ENCODE measurements at places on chromosomes 2 and 18.

- no peak for DNase-seq
Measured at GRCh38 chr2:100161945-100162620, 19.7 kb upstream of the AFF3 start.

DNA sequence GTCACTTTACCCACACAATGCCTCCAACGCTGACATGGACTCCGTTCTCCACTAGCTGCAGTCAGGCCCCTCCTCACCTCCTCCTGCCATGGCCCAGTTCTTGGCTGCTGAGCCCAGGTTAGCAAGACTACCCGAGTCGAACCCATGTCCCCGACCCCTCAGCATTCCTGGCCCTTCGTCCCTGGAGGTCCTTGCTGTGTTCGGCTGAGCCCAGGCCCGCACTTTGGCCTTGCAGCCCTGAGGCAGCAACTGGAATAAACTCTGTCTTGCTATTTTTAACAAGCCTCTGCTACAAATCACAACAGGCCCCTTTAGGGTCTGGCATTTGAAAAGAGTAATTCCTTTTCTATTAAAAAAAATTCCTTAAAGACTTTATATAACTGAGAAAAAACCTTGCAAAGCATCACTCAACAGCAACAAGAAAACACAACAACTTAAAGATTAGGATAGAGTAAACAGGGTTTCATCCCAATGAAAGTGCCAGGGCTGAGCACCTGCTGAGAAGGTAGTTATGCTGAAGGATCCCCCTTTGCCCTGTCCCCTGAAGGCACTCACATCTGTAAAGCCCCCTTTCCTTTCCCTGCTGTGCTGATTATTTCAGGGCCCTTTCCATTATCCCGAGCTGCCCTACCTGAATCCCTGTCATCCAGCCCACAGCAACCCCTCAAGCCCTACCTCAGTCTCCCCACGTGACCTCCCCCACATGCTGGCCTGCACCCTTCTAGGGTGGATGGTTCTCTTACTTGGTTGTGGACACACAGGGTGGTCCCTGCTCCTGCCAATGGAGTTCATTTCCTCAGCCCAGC, 120.0 kb upstream of the SNTG2 start:
- no peak for DNase-seq

DNA sequence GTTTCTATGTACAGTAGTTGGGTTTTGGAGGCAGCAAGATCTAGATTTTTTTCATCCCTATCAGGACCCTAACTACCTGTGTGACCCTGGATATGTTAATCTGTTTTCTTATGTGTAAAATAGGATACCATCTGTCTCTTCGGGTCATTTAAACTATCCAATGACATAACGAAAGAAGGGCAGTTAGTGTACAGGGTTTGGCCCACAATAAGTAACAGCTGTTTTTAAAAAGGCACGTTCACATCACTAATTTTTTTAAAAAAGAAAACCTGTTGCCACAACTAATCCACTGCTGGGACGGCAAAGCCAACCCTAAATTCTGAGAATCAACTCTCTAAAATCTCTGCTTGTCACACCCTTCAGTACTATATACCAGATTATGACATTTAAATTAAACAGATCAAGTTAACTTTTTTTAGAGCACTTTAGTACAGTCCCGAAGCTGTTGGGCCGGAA, 869 bp downstream of the USP40 start:
- DNase-seq, result no peak

DNA sequence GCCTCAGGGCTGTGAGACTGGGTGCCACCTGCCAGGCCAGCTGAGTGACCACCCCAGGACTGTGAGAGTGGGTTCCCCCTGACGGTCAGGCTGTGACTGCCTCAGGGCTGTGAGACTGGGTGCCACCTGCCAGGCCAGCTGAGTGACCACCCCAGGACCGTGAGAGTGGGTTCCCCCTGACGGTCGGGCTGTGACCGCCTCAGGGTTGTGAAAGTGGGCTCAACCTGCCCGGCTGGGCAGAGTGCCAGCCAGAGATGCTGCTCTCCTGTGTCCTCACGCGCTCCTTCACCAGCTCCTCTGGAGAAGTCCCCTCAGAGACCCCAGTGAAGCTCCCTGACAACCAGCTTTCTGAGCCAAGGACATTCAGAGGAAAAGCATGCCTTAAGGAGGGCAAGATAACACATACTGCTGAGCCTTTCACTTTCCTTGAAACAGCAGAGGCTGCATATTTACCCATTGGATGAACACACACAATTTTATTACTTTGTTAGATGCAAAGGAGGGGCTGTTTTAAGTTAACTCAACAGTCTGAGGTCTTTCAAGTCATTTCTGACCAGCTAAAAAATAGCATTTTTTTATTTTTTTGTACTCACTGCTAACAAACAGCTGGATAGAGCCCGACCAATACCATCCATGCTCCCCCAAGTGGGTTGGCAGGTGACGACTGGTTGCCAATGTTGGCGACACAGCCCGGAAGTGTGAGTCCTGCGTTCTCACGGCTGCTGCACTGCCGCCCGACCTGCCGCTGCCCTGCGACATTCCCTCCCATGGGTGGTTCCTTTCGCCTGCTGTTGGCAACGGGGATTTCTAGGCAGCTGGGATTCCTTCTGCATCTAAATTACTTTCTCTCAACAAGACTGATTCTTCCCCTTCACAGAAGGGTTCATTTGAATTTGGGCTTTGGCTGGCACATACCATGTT, 70.7 kb downstream of the NDUFA10 start:
- no peak for DNase-seq

GRCh38 chr2:3076848-3077642, 300.6 kb downstream of the EIPR1 start:
- no peak for DNase-seq

- no peak for DNase-seq
Measured at GRCh38 chr2:51237626-51238271, 205.8 kb upstream of the NRXN1 start.

DNA sequence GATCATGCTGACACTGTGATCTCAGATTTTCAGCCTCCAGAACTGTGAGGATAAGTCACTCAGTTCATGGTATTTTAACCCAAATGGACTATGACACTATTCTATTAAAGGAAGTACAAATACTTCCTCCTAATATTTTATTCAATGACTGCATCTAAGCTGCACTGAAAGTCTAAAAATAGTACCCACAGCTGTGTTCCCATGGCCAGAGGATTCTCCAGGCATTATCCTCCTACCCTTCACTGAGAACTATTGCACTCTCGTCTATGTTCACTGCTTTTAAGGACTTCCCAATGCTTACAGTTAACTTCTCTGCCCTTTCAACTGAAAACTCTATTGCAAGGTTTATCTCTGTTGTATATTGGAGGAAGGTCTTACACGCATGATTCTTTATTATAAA, 15.2 kb downstream of the LRATD1 start:
- DNase-seq, result no peak

DNA sequence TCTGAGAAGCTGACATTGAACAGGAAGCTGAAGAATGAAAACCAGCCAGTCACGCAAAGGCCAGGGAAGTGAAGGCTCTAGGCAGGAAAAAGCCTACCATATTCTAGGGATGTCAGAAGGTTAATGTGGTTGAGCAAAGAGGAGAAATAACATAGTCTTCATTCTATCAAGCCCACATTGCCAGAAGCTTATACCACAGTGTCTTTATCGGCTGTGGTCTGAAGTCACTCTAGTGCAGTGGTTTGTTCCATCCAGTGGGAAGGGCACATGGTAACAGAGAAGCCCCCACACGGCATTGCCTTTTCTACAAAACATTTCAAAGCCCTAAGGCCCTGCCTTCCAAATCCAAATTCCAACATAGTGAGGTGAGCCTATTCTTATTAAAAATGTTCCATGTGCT, 311.3 kb downstream of the TNS1 start:
- DNase-seq, result no peak

GRCh38 chr2:222903234-222904220, 42.7 kb downstream of the ACSL3 start:
- peak; percentile 50 for DNase-seq
